CD4-positive, alpha-beta T cell treated with Interleukin-2 at 100 ng/mL for 4 hours (primary cell): ENCODE measurements at places on chromosomes 3 and 15.

DNA sequence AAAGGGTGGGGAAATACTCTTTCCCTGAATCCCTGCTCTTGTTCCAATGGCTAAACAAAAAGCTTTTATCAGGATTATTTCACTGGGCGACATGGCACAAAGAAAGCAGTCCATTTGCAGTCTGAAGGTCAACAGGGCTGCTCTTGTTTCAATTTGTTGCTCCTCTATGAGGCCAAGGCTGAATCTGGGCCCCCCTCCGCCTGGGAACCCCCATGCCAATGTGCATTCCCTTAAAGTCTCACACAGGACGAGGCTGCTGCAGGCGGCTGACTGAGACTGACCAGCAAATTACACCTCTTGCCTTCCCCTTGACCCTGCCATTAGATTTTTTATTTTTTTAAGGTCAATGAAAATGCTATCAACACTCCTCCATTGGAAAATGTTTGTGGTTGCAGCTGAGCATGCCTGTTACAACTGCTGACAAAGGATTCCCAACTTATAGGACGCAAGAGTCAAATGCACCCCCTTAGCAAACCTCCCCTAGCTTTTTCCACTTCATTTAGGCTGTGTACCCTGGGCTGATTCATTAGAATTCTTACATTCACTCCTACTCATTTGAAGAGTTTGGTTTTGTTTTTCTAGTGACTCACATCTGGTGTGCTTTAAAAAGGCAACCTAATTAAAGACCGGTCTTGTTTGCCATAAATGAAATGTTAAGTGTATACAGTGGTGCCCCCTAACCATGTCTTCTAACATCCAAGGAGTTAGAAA, 60.8 kb upstream of the ARHGEF3 start:
- DNase-seq, result peak; percentile 25

- peak; percentile 66 for DNase-seq
Observed at GRCh38 chr3:149808209-149808829, 4.7 kb upstream of the RNF13 start.

DNA sequence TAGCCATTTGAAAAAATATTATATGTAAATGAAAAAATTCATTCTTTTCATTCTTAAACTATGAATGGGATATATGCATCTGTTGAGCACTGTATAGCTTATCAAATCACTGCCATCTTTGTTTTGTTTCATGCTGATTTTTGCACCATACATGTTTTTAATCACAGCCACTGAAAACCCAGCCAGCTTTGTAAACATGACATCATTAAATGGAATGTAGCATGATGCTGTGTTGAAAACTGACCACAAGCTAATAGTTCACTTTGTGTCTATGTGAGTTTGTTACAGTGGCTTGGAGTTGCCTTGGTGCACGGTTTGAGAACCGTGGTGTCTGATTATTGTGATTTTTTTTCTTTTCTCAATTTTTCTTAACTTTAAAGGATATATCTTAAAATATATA, 75.7 kb downstream of the GMPS start:
- DNase-seq, result no peak

DNA sequence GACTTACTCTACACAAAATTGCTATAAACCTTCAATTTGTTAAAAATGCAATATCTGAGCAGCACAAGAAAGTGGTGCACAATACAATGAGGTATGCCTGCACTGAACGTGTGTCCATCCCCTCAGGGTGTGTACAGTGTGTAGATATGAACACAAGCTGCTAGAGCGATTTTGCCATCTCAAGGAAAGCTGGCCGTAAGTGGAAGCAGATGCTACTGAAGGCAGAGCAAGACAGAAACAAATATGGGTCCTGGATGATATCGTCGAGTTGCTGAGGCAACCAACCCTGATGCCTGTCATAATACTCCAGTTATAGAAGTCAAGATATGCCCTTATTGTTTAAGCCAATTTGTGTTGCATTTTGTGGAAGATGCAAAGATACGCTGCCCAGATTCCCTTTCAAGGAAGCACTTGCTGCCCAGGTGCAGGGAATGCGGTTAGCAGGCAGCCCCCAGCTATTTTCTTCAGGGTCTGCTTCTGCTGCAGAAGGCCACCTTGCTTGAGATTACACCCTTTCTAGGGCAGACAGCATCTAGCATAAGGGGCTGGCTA, 25.8 kb upstream of the EHHADH start:
- DNase-seq, result no peak

GRCh38 chr3:111803123-111803593, 55.9 kb upstream of the PHLDB2 start:
- no peak for DNase-seq

- no peak for DNase-seq
Observed at GRCh38 chr3:153528473-153528872, 366.4 kb downstream of the RAP2B start.

DNA sequence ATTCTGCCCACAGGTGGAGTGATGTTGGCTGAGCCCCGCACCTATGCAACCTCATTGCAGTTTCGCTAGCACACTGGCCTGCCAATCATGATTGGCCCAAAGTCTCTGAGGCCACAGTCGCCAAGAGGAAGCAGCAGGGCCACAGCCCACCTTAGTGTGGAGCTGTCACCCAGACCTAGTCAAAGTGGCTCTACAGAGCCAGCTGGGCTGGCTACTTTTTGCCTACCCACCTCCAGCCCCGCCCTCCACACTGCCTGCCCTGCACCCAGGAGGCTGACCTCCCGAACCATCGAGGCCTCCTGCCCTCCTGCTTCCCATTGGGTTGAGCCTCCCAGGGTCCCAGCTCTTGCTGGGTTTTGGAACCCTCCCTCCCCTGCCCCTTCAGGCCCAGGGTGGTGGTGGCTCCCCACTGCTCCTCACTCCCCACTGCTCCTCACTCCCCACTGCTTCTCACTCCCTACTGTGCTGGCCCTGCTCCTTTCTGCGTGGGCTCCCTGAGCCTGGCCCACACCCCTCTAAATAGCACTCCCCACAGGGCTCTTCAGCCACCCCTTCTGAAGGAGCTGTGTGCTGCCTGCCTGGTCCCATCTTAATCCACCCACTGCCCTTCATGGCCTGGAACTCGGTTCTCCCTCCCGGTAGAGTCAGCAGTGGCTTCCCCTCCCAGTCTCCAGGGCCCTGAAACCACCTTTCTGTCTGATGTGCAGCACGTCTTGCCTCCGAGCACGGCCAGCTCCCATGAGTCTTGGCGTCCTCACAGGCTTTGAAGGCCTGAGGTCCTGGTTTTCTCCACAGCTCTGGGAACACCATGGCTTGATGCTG, 89.3 kb downstream of the WNT7A start:
- no peak for DNase-seq

DNA sequence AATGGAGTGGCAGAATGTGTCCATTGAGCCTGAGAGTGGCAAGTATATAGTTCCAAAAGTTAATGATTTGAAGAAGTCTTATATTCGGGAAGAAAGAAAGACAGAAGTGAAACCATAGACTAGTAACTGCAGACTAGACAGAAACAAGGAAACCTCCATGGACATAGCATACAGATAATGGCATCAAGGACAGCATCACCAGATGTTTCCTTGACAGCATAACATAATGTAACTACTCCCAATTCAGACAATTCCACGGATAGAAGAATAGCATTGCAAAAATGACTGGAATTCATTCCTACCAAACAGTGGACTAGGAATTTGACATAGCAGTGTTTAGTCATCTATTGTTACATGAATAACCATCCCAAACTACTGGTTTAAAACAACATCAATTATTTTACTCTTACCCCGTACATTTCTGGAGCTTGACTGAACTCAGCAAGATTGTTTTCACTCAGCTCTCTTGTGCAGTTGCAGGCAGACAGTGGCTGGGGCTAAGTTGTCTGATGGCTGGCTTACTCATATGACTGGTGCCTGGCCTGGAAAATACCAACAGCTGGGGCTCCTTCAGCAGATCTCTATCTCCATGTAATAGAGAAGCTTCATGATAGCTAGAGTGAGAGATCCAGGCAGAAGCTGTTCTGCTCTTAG, 109.7 kb upstream of the GADL1 start:
- no peak for DNase-seq

GRCh38 chr3:3531476-3531875, 267.8 kb upstream of the LRRN1 start:
- DNase-seq, result no peak

DNA sequence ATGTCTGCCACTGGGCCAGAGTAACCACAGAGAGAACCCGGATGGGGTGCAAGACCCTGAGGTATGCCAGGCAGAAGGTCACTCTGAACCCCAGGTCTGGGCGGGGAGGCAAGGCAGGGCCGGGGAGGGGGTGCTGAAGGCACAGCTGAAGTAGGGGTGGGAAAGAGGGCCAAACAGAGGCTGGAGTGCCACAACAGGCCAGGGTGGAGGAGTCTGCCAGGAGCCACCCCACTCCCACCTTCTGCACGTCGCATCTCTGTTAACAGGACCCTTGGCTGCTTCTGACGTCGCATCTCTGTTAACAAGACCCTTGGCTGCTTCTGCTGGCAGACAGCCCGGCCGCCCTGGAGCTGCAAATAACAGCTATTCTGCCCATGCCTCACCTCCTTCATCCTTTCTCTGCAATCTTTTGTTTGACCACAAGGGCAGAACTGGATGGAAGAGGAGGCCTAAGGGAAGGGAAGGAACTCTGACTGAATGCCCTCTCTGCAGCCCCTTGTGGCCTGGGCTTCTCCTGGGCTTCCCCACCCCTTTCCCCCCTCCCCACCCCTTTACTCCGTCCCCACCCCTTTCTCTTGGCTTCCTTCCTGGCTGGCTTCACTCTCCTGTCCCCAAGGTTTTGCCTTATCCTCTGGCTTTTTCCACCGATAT, 20.6 kb upstream of the FBLN2 start:
- no peak for DNase-seq

DNA sequence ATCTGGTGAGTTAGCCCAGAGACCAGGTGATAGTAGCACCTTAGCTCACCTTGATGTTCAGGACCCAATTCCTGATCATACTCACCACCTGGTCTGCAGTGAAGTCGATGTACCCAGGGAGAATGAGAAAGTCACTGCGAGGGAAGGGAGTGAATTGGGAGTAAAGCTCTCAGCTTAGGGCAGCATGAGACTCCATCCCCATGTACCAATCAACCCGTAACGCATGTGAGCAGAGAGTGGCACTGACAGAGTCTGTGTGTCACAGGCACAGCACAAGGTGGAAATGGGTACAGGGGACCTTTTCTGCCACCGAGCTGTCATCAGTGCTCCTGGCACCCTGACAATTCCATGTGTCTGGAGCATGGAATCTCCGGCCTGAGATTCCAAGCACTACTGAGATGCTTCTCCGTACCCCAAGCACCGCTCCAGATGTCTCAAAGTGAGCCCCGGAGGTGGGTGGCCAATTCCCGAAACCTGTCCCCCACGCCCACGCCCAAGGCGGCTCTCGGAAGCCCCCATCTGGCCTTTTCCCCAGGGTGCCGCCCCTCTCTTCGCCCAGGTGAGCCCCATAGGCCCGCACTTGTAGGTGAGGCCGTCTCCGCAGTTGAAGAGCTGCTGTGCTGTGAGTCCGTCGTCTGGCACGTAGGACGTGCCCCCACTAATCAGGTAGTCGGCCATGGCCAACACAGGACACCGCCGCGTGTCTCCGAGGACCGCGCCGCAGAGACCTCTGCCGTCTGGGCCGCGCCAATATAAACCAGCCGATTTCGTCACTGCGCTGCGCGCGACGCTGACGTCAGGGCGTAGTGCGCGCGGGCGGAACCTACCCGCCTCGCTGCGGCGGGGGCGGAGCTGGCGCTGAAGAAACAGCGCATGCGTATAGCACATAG, at the start of gene IMPDH2:
Gene IMPDH2, minus strand, starts transcription at position 726 of the 890 bp plus-strand sequence. Its CDS starts 48 bp downstream, at position 678.
- DNase-seq, result peak; percentile 95

DNA sequence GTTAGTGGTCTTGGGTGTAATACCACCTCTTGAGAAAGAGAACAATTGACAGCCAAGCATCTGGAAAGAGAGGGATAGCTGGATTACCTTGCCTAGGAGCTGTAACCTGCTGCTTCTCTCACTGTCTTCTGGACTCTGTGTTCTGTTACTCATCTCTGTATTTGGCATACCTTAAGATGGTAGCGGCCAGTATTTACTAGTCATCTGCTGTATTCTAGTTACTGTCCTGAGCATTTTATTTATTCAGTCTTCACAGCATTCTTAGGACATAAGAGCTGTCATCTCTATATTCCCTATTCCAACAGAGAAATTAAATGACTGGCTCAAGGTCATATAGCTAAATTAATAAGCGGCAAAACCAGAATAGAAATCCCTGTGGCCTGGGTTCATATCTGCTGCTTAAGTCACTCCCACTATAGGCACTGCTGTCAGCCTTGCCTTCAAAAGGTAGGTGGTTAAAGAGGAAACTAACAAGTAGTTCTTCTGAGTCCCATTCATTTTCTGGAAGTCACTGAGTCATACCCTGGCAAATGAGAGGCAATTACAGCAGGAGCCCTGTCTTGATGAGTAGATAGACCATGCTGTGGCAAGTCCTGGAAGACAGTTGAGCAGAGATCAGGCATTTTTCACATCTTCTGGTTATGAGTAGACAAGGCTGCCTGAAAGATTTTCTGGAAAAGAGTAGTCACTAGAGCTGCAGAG, 68.2 kb downstream of the RAB7A start:
- peak; percentile 65 for DNase-seq

DNA sequence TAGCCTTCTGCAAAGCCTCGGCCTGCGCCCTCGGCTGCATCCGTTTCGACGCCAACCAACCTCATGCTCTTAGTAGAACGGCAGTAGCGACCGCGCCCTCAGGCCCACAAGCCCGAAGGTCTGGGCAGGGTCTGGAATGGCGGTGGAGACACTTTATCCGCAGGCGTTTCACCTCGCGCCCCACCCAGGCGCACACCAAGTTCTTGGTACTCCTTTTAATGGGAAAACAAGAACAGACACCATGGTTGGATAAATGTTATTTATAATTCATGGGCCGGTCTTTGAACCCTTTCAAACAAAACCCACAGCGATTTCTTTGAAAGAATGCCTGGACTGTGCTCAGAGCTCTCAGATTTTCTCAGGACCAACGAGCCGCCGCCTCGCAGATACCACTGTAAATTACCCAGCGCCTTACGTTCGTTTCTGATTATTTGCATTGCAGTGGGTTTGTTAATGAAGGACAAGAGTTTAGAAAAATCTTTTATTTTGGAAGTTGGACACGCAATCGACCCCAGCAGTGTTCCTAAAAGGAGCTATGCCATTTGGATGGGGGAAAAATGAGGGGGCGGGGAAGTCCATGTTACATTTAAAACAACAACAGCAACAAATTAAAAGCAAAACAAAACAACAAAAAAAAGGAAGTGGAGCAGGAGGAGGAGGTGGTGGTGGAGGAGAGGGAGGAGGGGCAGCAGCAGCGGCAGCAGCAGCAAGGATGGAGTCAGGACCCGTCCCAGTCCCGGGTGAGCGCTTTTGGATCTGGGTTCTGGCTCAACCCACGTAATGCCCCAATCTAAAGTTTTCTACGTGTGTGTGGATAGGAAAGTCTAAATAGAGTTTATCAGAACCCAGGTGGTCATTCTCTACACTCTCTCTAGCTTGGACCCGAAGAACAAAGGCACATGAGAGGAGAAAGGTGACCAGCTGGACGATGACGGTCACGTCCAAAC, 993 bp upstream of the ISL2 start:
- no peak for DNase-seq

DNA sequence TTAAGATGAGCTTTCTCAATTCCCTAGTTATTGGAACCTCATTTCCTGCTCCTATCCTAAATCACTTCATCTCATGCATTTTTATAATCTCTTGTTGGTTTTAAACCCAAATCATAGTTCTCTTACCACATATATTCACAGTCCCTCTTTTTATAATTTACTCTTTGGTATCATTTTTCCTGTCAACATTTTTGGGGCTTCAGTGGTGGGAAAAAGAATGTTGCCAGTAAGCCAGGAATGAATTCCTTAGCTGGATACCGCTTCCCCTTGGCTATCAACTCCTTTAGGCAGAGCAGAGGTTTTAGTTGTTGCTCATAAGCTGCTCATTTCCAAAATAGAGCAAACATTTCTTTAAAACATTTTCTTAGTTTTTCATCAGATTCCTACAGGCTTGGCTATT, 112.3 kb downstream of the GALK2 start:
- DNase-seq, result no peak
